ENCODE measurements at places on chromosomes 7 and 10.
A peak's percentile ranks its signal among the peaks of the same experiment; 100 is the strongest.

- no peak for DNase-seq
Measured at GRCh38 chr10:121236621-121237020, 361.6 kb downstream of the FGFR2 start.

GRCh38 chr7:134552105-134552504 is 3.2 kb downstream of the AKR1B15 start:
- DNase-seq, result no peak

DNA sequence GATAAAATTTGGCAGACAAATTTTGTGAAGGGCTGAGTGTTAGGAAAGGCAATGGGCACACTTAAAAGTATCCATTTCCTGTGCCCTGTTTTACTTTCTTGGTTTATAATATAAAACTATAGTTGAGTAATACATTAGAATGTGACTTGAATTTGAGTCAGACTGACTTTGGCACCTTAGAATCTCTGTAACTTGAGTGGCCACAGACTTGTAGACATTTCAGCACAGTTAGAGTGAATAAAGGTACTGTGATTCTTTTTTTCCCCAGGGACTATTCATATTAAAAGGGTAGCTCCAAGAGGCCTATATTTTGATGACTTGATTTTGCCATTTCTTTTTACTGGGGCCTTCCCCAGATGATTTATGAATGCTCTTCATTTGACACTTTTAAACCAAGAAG is 22.4 kb downstream of the GBF1 start:
- no peak for DNase-seq

GRCh38 chr10:78745441-78745840 is 323.3 kb upstream of the ZMIZ1 start:
- no peak for DNase-seq

DNA sequence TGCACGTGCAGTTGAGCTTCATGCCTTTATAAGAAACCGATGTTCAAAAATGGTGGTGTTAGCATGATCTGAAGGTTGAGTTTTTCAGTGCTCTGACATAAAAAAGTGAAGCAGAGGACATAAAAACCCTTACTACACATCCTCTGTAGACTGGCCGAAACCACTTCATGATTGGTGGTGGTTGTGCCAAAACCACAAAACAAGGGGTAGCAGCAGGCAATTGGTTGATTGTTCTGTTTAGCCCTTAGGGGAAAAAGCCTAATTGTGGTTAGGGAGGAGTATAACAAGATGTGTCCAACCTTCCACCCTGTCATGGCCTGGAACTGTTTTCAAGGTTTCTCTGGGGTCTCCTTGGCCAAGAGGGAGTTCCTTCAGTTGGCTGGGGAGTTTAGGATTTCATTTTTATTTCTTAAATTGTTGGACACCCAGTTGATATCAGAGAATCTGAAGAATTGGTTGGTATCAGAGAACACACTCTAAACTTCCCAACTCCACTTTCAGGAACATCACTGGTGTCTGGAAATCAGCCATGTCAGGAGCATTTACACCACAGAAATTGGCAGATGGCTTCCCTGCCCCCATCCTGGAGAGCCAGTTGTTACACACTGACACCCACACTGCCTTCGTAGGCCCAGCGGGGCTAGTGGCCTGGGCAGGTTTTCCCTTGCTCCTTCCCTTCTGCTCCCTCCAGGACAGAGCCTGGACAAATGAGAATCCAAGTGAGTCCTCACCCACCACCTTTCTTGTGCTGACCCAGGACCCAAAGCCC is 18.8 kb downstream of the MRPS24 start:
- DNase-seq, result no peak

GRCh38 chr7:83347945-83348444 is 185.3 kb upstream of the PCLO start:
- no peak for DNase-seq

DNA sequence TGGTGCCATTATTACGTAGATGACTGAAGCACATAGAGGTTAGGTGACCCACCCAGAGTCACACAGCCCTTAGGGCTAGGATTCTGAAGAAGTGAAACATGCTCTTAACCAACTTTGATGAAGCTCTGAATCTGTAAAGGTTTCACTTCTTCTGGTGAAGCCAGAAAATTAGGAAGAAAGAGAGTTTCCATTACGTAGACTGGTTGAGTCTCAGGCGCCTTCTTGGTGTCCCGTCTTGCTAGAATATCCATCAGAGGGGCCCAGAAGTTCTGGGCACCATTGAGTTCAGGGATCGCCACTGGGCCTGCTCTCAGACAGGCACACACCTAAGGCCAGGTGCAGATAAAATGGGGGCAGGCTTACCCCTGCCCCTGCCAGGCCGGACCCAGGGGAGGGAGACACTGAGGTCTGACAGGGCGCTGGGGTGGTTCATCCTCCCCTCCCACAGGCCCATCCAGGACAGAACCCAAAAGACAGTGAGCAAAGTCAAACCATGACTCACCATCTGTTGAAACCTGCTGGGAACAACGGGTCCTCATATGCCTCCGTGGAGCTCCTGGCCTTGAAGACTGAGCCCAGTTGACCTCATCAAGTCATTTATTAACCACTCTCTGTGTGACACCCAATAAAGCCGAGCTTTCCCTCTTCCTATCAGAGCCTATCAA is 33.2 kb downstream of the DRGX start:
- peak; percentile 71 for DNase-seq

DNA sequence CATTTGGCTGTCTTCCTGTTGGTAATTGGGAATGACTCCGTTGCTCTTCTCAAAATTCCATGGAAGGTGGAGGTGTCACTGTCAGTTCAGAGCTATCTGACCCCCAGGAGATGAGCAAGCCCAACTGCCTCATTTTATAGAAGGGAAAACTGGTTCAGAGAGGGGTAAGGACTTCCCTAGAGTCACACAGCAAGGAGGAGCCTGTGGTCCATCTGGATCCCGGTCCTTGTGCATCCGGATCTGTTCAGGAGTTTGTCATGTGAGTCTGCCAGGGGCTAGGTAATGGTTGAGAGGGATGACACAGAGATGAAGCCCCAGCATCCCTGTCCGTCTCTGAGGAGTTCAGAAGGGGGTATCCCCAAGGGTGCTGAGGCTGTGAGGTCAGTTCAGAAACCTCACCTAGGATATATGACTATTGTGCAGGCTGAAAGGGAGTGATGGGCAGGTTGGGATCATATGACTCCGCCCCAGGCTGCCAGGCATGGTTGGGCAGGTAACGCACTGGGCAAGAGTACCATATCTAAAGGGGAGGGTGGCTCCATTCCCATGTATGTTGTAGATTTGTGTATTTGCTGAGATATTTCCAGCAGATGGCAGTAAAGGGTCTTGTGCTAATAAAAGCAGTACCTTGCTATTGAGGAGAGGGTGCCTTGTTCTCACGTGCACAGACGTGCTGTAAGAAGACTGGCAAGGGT is 16.0 kb upstream of the SLC29A3 start:
- DNase-seq, result peak; percentile 68

DNA sequence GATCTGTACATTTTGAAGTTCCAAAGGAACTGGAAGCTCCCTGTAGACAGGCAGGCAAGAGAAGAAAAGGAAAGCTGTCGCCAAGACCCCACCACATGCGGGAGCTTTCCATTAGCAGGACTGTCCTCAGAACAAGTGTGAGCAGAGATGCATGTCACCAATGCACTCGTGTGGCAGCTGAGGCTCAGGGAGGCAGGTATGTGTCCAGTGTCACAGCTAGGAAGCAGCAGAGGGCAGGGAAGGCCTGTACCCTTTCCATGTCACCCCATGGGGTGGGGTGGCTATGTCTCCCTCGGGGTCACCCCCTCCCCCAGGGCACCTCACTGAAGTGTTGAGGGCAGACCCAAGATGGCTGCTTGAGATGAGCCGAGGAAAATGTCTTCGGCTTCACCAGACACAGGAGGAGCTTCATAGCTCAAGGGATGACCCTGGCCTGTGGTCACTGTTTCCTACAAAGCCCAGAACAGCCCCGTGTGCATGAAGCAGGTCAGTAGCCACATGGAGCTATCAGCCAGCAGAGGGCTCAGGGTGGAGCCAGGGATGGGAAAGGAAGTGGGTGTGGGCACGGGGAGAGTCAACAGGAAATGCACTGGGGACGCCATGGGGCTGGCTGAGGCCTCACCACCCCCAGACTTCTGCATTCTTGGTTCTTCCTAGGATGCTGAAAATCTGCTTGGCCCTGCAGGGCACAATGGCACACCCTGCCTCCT is 96.6 kb downstream of the FAM53B start:
- peak; percentile 75 for DNase-seq

- no peak for DNase-seq
Measured at GRCh38 chr10:79185067-79185774, 116.5 kb downstream of the ZMIZ1 start.

DNA sequence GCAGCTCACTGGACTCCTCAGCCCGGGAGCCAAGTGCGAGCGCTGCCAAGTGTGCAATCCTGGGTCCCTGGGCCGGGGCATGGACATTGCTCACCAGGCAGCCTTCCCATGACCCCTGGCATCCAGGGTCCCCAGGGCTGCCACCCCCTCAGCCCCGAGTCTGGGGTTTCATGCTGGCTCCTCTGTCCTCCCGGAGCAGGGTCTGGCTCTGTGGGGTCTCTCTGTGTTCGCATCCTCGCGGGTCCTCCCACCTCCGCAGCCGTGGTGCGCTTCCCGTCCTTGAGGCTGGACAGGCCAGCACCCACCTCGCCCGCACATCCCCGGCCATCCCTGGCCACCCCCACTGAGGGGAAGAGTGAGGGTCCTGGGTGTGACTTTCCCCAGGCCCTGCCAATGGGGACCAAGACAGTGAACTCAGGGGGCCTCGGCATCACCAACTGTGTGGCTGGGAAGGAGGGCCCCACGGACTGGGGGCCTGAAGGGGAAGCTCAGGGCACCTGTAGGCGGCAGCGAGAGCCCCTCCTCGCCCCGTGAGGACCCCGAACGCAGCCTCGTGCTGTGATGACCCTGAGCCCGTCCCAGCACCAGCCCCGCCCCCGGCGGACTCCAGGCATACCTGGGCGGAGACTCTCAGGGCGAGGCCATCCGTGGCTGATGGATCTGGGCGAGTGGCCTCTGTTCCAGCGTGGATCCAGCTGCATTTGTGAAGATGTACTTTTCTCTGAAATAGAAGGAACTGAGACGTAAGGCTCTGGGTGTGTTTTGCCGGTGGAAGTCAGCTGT is 50.3 kb upstream of the CFAP46 start:
- no peak for DNase-seq

GRCh38 chr10:114519756-114520293 is 115.5 kb upstream of the AFAP1L2 start:
- no peak for DNase-seq

GRCh38 chr7:41816111-41816510 is 113.2 kb upstream of the INHBA start:
- DNase-seq, result no peak

DNA sequence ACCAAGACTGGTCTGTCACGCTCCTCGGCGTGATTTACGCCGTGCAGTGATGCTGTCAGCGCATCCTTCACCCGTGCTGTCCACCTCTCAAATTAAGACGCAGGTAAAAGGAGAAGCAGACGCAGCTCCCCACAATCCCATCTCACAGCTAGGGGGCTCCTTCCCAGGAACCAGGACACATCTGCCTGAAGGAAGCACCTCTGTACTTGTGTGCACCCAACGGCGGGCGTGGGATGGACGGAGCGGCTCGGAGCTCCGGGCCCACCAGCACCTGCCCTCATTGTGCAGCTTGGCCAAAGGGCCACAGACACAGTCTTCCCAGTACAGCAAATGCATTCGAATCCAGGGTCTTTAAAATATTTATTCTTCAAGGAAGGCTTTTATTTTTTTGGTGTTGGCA is 55.3 kb downstream of the STK32C start:
- DNase-seq, result no peak

DNA sequence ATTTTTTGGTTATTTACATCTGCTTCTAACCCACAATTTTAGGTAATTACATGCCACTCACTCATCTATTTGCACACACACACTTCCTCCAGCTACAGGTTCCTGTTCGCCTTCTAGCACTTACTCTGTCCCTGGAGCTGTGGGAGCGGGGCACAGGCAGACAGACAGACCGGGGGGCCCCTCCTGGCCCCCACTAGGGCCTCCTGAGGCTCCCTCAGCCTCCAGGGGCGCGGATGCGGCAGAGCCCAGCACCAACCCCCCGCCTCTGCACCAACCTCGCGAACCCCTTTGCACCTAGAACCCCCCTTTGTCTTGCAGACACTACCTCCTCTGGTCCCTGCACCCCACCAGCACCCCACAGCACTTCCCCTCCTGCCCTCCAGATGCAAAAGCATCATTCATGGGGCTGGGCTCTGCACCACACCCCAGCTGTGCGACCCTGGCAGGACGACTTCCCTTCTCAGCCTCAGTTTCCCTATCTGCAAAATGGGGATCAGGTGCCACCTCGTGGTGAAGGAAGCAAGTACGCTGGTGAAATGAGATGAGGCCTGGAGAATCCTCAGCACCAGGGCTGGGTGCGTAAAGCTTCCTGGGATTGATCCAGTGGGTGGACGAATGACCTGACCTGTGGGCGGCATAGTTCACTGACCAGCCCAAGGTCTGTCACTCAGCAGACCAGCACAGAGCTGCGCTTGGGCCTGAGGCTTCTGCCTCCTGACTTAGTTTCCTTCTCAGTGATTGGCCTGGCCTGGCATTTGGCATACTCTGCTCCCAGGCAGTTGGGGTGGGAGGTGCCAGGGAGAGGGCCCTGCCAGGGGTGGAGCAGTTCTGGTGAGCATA is 37.9 kb downstream of the ELFN1 start:
- peak; percentile 32 for DNase-seq

DNA sequence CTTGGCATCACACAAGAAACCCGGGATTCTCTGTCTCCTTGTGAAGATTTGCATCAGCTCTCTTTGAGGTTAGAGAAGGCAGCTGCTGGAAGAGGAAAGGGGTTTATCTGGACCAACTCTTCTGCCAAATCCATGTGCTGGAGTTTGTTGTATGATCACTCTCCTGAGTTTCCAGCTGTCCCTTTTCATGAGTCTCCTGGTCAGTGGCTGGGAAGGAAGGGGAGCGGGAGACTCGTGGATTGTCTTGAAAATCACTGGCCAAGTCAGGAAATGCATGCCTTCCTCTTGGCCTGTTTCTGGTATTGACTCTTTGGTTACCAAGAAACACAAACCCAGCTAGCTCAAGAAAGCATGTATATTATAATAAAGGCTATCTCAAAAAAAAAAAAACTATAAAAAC is 38.8 kb downstream of the TACR2 start:
- DNase-seq, result no peak

DNA sequence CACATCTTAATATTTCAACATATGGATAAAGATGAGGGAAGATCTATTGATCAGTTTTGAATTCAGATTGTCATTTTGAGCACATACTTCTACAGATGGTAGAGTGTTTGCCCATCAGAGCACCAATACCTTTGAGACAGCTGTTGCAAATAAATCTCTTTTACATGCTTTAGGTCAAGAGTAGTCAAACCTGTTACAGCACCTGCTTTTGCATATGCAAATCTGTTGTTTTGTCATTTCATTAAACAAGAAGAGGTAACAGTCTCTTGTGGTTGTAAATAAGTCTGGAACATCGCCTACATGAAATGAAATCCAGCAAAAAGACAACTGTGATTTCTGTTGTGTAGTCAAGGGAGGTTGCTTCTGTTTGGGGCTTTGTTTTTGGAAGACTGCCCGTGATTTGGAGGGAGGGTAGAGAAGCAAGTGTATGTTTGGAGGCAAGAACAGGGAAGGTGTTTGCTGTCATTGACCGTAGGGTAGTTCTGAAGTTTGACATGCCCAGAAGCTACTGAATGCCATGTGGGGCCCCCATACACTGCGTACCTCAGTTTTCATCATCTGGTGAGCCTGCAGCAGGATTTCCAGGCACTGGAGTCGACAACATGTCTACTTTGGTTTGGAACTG is 233.6 kb upstream of the PPP1R3A start:
- no peak for DNase-seq
